ENCODE measurements at places on chromosomes 5 and 9.

- DNase-seq = no peak
Measured at GRCh38 chr5:137305971-137306602, 193.0 kb downstream of the SPOCK1 start.

GRCh38 chr9:116087751-116088194 is 65.8 kb upstream of the PAPPA start:
- DNase-seq = peak; percentile 66

- DNase-seq = no peak
Measured at GRCh38 chr5:538801-539468, 14.7 kb upstream of the SLC9A3 start.

DNA sequence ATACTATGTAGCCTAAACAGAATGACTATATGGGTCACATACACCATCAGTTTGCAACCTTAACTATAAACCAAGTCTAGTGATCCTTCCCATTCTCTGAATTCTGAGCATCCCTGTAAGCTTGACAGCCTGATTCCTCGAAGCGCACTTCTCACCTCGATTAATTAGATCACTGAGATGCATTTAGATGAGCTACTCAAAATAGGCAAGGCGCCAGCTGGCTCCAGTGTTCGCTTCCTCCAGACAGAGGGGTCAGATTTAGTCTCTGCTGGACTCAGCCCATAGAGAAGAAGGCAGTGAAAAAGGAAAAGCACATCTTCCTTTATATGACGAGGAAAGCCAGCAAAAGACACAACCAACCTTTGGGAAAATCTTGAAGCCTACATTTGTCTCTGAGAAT is 371.5 kb downstream of the MLLT3 start:
- no peak for DNase-seq

GRCh38 chr5:5344051-5344571 is 78.4 kb upstream of the ICE1 start:
- no peak for DNase-seq

DNA sequence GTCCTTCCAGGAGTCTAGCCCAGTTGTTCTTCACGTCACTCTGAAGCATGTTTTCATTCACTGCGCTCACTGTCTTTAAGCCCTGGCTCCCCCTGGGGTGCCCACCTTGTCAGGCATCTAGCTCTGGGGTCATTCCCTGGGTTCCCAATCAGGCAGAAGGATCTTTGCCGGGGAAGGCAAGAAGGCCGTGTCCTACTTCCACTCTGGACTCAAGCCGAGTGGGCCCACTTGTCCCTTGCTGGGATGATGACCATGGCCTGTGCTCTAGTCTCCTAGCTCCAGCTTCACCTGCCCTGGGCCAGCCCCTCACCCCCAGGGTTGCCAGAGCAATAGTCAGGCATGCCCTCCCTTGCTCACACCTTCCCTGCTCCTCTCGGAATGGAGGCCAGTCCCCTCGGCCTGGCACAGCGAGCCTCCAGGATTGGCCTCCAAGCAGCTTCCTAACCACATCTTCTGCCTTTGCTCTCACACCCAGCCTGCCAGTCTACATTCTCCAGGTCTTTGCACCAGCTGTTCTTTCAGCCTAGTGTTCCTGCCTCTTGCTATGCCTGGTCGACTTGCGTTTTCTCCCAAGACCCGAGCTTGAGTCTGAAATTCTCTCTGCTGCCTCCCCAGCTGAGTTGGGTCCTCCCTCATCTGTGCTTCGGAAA is 32.2 kb upstream of the PSD2 start:
- no peak for DNase-seq

DNA sequence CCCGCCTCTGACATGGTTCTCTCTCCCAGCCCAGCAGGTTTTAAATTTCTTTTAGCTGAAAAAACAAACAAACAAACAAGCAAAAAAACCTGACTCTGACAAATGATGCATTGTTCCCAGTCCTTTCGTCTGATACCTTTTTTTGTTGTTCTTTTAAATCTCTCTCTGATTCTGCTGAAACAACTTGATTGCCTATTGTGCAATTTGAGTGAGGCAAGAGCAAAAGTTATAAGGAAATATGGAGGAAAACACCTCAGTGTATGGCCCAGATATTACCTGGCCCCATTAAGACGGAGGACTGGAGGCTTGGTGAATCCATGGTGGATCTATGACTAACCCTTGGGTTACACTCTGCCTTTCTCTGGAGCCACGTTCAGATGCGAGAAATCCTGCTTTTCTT is 164.0 kb downstream of the MELK start:
- DNase-seq = no peak

- no peak for DNase-seq
Measured at GRCh38 chr9:15101095-15101494, 190.9 kb upstream of the FREM1 start.

DNA sequence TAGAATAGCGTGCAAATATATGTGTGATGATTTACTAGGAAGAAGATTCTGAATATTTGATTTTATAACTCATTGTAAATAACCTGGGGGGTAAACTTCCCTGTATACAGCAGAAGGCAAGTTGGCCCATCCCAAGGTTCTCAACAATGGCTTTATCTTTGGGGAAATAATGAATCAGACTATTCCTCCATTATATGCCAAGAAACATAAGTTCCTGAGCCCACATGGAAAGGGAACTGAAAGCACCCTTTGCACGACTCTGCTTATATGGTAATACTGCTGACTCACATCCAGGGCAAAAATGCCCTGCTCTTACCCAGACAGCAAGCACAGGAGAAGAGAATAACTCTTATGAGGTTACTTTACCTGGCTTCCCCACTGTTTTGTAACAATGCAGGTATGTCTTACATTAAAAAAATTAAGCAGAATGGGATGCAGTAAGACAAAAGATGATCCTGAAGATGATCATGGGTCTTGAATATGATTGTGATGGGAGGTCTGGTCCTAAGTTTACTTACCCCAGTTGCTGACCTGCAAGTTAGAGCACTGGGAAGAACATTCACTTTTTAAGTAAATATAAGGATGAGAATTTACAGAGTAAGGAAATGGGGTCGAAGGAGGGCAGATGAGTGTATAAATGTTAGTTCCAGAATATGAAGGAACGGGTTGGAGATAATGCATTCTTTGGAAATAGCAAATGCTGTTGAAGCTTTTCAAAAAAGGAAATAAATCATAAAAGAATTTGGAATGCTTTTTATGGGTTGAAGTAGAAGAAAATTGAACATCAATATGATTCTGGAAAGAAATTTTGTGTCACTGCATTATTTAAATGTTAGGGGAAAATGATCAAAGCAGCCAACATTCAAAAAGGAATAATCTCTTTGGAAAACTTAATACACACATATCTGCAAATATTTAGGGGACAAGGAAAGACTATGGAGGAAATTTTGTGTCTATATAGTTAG is 428.4 kb upstream of the MPDZ start:
- DNase-seq = peak; percentile 30

DNA sequence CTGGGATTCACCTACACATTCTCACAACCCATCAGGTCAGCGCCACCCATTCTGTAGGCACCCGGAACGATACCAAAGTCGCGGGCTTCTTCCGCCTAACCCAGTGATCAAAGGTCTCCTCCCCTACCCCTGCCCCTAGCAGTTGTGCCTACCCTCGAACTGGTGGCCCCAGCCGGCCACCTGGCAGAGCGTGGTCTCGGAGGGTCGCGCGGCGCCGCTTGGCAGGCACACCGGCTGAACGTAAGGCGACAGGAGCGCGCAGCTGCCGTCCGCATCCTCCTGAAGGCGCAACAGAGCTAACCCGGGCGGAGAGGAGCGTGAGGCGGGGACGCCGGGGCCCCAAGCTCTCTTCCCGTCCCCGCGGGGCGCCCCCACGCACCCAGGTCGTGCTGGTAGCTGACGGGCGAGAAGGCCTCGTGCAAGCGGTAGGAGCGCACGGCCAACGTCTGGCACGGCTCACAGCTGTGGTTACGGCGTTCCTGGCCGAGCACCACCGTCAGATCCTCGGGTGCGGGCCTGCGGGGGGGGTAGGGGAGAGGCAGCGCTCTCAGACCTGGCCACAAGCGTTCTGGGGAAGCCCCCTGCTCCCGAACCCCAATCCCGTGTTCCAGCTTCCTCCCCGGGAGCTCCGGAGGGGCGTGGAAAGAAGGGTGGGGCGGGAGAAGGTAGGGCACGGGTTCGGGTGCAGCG is 2.8 kb upstream of the PFN3 start:
- no peak for DNase-seq

DNA sequence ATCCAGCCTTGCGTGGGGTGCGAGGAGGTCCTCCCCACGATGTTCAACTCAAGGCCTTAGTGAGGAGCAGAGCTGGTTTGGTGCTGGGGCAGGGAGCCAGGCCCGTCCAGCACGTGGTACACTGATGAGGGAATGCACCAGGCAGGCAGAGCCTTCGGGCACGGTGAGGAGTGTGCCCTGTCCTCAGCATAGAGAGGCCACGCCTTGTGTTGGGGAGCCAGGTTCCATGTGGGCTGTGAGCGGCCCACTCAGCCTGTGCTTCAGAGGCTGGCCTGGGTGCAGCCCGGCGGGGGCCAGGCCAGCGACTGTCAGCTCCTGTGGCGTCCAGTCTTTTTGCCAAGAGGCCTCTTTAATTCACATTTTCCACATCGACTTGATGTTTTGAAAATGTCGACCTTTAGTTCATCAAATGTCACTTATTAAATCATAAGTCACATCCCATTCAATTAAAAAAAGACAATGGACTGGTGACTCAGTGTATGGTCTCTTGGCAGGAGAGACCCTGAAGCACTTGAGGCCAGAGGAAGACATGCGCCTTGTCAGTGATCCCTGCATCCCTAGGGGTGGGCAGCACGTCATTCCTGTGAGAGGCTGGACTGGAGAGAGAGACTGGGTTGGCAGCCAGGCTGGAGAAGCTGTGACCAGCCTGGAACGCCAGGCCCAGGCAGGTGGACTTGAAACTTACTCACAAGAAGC is 21.7 kb downstream of the ERGIC1 start:
- no peak for DNase-seq

DNA sequence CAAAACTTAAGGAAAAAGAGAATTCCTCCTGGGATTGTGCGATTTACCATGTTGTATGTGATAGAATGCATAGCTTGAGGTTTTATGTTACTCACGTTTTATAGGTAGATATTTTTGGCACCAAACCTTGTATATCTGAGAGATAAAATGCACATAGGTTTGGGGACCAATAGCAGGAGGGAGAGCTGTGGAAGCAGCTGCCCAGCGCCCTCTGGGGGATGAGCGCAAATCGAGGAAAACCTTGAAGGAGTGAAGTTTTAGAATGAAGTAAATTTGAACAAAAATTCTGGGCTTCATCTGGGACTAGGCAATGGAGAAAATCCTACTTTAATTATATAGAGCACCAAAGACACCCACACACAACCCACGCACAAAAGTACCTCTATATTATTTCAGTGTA is 197.0 kb downstream of the ADCY2 start:
- DNase-seq = no peak

GRCh38 chr5:58002323-58002722 is 457.6 kb downstream of the PLK2 start:
- peak; percentile 55 for DNase-seq

DNA sequence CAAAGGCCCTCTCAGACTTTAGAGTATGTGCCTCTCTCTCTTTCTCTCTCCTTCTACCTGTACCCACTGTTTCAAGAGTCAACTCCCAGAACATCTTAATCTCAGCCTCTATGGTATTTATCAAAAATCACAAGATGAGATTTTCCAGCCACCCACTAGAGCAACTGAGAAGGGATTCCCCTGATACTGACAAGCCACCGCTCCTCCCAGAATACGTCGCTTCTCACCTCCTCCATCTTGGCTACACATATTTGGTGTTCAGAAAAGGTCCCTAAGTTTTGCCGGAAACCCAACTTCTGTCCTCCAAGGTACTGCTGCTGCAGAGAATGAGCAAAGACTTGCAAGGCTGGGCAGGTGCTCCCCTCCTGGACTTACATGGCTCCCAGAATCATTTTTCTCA is 6.1 kb downstream of the GARIN3 start:
- no peak for DNase-seq

DNA sequence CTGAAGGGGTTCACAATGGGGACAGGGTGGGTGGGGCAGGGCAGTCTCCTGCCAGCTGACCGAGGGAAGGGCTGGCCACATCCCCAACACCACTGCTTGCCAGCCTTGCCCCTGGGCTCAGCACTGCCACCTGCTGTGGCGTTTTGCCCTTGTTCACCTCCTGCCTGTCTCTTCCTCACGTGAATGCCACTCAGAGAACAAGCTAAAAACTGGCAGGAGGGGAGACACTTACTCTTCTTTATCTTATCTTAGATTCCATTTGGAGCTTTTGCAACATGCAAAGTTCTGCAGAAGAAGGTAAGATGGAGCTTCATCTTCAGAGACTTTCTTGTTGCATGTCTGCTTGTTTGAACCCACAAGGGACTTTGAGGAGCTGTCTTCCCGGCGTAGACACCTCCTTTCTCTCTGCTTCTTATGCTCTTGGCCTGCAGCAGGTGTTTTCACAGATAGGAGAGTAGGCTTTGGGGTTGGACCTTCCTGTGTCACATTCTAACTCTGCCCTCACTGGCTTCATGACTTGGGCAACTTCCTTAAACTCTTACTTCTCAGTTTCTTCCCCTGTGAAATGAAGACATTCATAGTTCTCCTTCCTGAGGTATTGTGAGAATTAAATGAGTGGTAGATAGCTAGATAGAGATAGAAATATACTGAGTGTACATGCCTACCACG is 4.1 kb downstream of the LRSAM1 start:
- DNase-seq = peak; percentile 15

GRCh38 chr5:98556712-98557111 is 216.8 kb upstream of the RGMB start:
- peak; percentile 53 for DNase-seq

- DNase-seq = no peak
Measured at GRCh38 chr5:6542421-6543345, 90.2 kb downstream of the NSUN2 start.

DNA sequence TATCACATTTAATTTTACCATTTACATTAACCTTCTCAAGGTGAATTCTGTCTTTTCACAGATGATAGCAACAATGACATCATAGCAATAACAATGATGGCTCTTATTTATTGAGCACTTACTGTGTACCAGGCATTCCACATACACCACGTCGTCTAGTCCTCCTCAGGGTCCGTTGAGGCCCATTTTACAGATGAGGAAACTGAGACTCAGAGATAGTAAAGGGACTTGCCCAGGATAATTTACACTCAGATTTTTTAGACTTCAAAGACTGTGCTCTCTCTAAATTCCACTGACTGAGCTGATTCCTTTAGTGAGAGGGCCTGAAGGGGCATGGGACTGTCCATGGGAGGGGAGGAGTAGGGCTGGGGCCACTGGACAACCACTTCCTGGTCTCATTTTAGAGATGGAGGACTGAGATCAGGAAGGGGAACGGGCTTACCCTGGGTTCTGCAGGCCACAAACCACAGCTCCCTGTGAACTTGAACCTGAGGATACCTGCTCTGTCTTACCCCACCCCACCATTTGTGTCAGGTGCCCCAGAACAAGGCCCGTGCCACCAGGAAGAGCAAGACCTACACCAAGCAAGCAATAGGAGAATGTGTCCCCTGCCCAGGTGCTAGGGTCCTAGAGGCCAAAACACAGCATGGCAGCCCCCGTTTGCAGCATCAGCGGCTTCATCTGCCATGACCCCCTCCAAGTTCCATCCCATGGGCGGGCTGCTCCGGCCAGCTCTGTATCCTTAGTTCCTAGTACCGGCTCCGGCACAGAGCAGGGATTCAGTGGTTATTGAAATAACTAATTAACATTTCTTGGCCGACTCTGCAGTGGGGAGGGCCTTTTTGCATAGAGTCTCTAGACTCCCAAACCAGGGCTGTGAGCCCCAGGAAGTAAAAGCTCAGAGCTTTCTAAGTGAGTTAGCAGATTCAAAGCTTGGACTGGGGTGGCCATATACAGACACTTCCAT is 96.6 kb downstream of the RGS3 start:
- no peak for DNase-seq

- DNase-seq = peak; percentile 41
Measured at GRCh38 chr9:83509402-83509801, 28.8 kb downstream of the FRMD3 start.
